ENCODE measurements at places on chromosomes 5 and 9.

- no peak for DNase-seq
These were observed 194.8 kb upstream of the TRPC7 start for GRCh38 chr5:136560126-136560525.

DNA sequence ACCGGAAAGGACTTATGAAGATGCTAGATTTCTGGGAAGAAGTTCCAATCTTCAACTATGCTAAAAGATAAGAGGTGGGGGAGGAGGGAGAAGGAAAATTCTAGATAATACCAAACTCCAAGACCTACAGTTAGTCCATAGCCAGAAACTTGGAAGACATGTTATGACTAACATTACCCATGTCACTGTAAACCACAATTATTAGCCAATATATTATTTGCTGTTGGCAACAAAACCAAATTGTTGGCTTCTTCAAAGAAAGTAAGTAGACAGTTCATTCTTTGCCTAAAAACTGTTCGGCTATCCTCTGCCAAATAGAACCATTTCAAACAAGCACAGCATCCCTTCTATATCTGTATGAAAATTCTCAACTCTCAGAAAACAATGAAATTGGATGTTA, 25.1 kb downstream of the PRLR start:
- no peak for DNase-seq

- DNase-seq: no peak
These were observed 2.3 kb upstream of the AK3 start for GRCh38 chr9:4743131-4743875.

GRCh38 chr9:127633216-127633862, 21.3 kb downstream of the STXBP1 start:
- DNase-seq: no peak

DNA sequence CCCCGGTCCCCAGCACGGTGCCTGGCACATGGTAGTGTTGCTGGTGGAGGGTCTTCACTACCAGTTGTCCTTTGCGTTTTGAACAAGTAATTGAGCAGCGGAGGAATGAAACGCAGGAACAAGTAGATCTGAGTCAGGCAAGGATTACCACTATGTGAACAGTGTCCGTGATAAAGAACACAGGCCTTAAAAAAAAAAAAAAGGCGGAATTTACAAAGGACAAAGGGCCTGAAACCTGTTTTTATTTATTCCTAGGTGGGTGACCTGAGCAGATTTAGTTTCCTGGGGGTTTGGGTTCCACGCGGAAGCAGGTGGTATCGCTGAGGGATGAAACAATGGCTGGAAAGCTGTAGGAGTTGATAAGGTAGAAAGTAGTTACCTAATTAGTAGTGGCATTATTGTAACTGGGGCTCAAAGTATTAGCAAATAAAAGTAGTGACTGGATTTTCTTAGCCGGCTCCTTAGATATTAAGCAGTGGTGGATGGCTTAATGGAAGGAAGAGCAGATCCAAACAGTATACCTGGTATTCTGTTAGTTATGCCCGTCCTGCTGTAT, 1.1 kb downstream of the RUSC2 start:
- DNase-seq: no peak

GRCh38 chr5:52807723-52808122, 20.0 kb downstream of the ITGA1 start:
- no peak for DNase-seq

DNA sequence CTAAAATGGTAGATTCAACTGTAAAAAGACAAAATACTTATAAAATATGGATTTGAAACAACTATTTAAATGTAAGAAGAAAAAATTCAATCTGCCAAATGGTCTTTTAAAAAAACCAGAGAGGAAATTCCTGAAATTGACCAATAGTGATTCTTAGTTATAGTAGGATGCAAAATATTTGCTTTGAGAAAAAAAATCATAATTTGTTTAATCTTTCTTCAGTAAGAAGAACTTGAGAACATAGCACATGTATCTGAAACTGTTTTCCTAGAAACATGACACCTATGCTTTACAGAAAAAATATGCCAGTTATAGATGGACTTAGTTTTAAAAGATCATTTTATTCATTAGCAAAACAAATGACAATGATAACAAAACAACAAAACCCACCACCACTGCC, 186.9 kb upstream of the CD180 start:
- no peak for DNase-seq

DNA sequence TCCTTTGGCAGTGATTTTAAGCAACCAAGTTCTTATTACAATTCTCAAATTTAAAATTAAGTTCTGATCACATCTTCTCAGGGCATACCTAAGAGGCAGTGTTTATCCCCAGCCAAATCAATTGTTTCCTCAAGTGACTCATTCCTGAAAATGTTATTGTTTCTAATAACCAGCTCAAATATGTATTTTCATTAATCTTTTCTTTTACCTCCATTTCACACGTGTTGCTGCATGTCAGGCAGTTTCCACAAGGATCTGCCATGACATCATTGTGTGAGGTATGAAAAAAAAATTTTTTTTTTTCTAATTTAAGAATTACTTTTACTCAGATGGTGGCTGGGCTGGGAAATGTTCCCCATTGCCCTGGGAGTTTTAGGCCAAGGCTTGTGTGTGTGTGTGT, 113.0 kb upstream of the NTRK2 start:
- DNase-seq: no peak

DNA sequence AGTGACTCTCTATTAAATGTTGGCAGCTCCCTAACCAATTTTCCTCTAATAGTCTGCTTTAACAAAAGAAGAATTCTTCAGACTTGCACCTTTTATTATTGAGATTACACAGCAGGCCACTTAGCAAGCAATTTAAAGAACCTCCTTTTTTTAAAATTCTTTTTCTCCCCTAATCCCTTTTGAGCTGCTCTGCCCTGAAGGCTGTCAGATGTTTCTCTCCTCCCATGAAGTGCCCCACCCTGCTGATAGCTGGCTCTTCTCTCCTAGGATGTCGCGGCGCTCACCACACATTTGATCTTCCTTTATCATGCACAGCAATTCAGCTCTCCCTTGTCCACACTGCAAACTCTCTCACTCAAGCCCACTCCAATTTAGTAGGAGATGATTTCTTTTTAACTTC, 1471.1 kb upstream of the ACO1 start:
- no peak for DNase-seq
